Inflammatory macrophage (primary cell): ENCODE measurements at places on chromosomes 12 and 14.

DNA sequence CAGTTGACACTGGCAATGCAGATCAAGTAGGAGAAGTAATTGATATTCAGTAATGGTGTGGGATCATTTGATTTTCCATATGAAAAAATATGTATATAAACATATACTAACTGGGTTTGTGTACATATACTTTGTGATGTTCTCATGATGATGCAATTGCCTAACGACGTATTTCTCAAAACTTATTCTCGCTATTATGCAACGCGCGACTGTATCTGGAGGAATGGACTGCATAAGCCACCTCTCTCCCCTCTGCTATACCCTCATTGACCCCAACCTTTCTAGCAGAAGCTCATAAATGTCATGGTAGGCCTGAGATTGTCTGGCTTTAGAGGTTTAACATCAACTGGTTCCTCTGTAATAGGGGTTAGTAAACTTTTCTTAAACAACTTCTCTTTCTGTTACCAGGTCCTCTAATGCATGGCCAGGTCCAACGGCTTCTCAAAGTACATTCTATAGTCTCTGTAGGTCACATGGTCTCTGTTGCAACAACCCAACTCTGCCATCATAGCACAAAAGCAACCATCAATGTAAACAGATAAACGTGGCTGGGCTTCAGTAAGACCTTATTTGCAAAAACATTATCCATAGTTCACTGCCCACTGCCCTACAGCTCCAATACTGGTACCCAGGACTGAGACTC, 59.3 kb downstream of the FOXN3 start:
- DNase-seq = peak; percentile 37

DNA sequence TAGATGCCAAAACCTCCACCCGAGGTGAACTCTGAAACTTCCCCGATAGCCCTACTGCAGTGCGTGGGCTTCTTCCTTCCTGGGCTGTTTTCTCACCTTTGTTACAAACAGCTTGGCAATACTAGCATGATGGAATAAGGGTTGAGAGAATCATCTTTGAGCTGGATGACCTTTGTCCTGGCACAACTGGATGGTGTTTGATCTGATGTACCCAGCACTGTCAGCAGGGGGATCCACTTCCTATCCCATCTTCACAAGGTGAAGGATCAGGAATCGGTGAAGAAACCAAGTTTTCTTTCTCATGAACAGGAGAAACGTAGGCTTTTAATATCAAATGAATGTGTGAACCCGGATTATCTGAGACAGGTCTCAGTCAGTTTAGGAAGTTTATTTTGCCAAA, 19.5 kb upstream of the LRRC10 start:
- DNase-seq = no peak

- DNase-seq = peak; percentile 62
These were observed 32.9 kb upstream of the SYCP3 start for GRCh38 chr12:101772012-101772775.

DNA sequence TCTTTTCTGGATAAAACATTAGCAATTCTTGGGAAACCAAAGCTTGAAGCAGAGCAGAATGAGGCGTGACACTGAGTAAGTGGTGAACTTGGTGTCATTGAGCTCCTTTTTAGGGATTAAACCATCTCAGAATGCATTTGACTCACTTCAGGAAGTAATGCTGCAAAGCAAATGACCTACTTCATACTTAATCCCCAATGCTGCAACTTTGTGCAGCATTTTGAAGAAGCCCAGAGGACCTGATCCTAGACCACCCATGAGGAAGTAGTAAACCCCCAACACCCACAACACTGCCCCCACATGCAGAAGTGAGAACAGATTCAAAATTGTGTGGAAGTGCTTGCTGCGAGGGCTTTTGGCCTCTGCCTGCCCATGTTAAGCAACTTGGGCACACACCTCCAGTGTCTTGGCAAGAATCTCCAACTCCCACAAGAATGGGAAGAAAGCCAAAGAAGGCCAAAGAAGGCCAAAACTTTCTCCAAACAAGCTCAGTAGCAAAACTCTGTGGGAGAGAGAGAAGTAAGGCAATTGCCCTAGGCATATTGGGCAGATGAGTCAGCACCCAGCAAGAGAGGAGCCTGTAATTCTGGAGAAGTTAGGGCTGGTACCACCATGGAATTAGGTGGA, 69.2 kb upstream of the ETV6 start:
- DNase-seq = peak; percentile 96

DNA sequence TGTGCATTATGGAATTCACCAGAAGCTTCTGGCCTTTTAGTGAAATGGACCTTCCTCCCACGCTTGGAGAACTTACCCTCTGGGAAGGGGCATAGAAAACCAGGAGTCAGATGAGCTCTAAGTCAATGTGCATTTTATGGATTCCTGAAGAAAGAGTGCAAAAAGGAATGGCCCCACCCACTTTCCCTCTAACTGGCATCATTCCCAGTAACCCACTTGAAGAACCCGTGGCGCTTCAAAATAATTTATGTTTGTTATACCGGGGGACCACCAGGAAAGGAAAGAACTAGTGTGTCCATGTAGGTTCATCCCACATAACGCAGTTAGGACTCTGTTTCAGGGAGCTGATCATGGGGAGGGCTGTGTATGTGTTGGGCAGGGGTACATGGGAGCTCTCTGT, 1153.4 kb downstream of the TMEM121 start:
- no peak for DNase-seq

- peak; percentile 10 for DNase-seq
These were observed 61.5 kb downstream of the IQSEC3 start for GRCh38 chr12:128079-128478.

GRCh38 chr14:94392510-94392935, 4.1 kb upstream of the SERPINA1 start:
- peak; percentile 93 for DNase-seq

- peak; percentile 26 for DNase-seq
These were observed 7.9 kb downstream of the GABARAPL1 start for GRCh38 chr12:10220398-10221077.

GRCh38 chr12:71686658-71687025, 760 bp downstream of the TMEM19 start:
- DNase-seq = no peak

GRCh38 chr12:102539651-102540553, 59.5 kb upstream of the IGF1 start:
- DNase-seq = no peak

- DNase-seq = no peak
These were observed 9.4 kb downstream of the SART3 start for GRCh38 chr12:108551535-108551934.
